ENCODE measurements at places on chromosomes 3 and 15.

DNA sequence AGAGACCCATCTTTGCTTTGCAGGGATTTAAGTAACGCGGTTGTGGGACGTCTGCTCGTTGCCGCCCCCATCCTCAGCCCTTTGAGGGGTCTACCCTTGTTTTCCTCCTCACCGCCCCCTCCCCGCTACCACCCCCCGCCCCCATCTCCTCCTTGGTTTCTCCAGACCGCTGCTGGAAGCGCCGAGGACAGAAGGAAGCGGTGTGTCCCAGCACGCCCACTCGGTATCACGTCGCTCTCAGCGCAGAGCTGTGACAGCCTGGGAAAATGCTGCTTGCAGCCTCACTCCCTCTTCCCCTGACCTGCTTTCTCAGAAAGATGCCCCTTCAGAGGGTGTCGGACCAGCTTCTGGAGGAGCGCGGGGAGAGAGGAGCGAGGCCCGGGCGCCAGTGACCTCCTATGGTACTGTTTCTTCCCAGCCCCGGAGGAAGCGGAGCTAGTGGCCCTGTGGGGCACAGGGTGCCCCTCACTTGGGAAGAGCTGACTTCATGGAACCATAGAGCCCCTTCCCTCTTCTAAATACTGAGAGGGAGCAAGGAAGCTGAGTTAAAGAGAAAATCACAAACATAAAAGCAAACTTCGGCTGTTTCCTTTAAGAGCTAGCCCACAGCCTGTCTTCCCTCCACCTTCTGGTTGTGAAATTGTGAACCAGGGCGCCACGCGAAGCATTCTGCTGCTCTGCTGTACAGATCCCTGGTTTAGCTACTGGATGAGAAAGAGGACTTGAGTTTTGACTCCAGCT lies 698 bp downstream of the IL1RAP start:
- DNase-seq: no peak

DNA sequence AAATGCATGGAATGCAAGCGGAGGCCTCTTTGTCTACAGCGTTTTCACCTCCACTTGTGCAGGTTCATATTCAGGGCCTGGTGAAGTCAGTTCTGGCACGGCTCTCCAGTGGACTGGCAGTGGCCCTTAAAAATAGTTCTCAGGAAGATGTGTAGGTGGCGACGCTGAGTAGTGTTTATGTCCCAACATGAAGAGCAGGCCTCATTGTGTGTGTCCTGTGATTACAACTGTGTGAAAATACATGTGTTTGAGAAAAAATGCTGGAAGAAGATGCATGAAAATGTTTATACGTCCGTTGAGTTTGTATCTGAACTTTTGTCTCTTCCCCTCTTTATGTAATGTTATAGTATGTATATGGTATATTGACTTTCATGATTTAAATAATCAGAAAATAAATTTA lies 7.2 kb downstream of the LIPC start:
- DNase-seq: no peak

GRCh38 chr15:98120561-98120960 lies 160.1 kb downstream of the ARRDC4 start:
- DNase-seq: peak; percentile 22

DNA sequence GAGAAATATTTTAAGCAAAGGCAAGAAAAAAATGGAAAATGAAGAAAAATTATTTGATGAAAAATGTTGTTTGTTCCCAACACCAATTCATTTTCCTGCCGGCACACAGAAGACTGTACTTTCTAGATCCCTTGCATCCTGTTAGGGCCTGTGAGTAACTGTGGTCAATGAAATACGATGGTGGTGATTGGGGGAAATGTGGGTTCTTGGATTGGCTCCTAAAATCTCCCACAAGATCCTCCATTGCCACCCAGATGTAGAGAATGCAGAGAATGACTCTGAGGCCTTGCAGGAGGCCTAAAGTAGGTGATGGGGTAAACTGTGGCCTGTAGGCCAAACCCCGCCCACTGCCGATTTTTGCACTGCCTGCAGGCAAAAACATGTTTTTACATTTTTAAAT lies 46.3 kb upstream of the C3orf70 start:
- no peak for DNase-seq

DNA sequence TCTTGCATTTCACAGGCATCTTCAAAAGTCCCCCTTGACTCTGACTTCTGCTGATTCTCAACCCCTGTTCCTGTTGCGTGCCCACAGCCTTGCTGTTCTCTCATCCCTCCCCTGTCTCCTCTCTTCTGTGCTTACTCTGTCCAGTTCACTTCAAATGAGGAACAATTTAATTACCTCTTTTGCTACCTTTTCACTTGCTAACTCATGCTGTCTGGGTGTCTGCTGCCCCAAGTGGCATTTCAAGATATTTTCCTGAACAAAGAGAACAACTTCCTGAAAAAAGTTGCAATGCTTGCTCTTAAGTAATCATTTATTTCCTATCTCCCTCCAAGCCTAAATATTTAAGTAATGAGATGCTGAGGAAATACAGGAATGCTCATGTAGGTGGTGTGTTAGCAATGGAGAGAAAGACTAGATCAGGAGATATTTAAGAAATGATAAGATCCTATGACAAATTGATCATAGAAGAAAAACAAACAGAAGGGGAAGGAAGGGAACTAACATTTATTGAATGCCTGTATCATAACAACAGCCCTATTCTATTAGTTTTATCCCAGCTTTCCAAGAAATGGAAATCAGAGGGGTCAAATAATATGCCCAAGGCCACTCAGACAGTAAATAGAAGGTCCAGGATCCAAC lies 42.2 kb downstream of the SV2B start:
- no peak for DNase-seq

GRCh38 chr3:157285966-157286365 lies 126.0 kb upstream of the CCNL1 start:
- no peak for DNase-seq

GRCh38 chr3:48962939-48963338 lies 27.1 kb upstream of the P4HTM start:
- DNase-seq: no peak

DNA sequence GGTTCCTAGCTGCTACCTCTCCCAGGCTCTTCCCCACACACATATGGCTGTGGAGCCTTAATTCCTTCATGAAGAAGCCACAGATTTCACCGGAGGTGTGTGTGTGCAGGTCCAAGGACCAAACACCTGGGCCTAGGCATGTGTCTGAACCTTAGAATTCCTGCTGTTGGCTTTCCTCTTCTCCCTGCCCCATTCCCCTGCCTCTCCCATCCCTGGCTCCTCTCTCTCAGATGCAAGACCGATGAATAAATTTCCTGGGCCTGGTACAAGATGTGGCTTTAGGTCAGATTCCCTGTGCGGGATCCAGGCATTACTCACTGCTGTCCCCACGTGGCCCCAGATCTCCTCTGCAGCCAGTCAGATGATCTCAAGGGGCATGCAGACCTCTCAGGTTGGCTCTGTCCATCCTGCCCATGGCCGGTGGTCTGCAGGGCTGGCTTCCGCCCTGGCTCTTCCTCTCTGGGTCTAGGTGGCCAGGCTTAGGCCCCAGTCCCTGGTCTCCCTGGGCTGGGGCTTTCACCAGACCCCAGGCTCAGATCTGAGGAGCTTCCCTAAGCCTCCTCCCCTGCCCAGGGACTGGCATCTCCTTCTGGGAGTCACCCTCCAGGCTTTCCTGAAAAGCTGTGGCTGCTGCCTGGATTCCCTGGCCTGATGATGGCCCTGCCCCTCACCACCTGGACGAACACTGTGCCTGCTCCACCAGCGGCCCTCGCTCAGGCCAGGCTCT lies 20.5 kb downstream of the CCR9 start:
- DNase-seq: no peak

DNA sequence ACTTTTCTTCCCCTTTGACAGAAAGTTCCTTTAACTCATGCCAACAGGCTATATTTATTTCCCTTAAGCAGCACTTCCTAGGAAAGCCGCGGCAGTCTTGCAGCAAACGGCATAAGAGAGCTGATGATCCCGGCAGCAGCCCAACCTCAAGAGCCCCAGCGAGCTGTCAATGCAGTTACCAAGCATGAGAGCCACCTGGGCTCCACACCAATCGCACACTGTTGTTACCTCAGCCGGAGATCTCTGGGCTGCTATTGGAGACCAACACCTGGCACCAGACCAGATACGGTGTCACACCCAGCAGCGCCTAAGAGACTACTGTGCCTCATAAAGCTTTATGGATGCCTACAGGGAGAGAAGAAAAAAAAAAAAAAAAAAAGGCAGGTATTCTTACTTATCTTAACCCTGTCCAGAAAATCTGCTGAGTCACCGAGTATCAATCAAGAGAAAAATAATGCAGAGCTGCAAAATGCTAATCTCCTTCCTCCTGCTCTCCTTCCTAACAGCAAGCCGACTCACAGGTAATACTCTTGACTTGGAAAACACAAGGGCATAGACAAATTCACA lies 11.7 kb downstream of the ABCC5 start:
- DNase-seq: no peak

GRCh38 chr3:126679318-126679751 lies 24.4 kb upstream of the TXNRD3 start:
- DNase-seq: peak; percentile 65

DNA sequence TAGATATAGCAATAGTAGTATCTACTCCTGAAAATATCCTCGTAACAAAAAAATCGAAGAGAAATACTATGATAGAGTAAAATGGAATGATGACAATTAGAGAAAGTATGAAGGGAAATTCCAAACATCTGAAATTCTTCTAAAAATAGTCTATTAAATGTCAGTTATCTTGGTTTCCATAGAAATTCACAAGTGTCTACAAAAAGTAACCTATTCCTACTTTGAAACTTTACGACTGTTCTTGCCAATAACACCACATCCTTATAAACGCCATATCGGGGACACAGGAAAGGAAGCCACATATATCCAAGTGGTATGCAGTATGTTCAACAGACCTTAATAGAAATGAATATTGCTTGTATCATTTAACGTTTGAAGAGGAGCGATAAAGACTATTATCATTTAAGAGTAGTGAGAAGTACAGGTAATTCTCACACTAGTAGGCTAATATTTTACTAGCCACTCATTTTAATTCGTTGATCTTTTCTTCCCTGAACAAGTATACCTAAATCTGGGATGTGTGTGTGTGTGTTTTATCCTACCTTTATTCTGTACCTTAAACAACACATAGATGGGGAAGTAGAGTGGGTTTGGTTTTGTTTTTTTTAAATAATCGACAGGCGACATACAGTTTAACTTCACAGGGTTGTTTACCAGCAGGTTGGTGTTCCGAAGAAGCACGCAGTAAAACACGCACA lies 1.2 kb downstream of the GPR176 start:
- DNase-seq: no peak

DNA sequence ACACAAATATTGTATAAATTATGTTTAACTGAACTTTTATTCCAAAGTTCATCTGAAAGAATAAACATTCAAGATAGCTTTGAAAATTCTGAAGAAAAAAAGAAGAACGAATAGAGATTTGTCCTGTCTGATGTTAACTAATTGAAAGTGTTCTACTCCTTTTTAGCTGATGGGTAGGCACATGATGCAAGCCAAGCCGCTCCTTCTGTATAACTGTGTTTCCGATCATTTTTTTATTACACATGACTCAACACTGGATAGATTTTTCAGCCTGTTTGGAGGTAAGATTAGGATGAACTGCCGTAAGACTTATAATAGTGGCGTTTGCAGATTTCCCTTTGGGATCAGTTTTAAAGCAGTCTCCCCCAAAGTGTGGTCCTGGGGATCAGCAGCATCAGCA lies 19.0 kb downstream of the NSUN3 start:
- DNase-seq: no peak

DNA sequence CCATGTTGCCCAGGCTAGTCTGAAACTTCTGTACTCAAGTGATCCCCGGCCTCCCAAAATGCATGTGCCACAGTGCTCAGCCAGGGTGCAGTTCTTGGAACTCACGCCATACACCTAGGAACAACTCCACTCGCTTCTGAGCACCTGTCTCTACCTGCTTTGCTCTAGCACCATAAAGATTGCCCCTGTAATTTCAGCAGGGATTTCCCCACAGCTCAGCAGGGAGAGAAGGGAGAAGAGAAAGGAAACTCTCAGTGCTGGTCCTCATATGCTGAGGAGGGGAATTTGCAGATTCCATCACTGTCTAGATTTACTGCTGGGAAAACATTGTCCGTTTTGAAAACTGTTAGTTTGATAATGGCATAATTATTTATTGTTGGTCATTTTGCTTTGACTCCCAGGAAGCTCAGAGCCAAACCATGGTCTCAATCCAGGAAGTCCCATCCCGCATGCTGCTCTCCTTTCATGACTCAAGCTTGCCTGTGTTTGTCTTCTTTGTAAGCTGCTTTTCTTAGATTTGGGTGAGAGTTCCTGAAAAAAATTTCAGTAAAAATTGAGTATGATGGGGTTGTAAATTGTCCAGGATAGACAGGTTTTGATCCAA lies 24.2 kb downstream of the TRIM71 start:
- no peak for DNase-seq

DNA sequence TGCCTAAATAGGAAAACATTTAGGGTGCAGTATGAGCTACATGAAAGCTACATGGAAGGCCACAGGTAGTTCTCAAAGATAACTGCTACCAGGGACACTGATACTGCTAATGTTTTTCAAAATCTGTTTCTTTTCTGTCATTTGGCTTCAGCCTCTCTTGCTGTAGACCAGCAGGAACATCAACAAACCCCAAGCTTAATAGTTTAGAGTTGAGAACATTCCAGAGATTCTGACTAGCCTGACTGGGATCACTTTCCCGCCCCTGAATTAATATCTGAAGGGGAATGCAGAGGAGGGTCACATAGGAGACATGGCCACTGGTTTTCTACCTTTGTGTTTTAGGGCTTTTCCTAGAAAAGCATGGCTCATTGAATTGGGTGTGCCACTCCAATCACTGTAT lies 16.9 kb upstream of the C3orf38 start:
- no peak for DNase-seq

DNA sequence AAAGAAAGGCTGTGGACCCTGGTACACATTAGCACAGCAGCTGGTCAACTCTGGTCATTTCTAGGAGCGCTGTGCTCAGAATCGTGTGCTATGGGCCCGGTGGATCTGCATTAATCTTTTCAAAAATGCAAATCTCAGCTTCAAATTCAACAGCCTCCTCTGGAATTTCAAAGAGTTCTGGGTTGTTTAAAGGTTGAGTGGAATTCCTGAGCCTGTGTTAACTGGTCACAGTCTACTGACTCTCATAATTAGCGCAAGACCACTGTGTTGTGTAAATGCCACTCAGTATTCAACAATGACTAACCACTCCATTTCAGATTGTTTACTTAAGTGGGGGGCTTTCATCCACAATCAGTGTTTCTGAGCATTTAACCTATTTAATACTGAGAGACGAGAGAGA lies 2.7 kb upstream of the ARNT2 start:
- no peak for DNase-seq

DNA sequence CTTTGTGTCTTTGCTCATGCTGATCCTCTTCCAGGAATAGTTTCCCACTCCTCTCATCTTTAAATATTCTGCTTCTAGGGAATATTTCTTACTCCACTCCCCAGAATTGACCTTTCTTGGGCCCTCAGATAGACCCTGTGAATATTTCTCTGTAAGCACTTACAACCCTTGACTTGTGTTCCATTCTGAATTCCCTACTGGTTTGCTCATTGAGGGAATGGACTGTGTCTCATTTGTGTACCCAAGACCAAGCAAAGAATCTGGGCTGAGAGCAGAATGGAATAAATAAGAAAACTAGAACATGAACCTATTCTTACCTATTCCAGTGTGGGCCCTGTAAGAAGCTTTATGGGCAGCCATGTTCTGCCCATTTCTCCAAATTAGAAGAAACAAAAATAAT lies 72.7 kb upstream of the TSPAN3 start:
- no peak for DNase-seq

GRCh38 chr15:75823860-75824613 lies 19.2 kb upstream of the UBE2Q2 start:
- DNase-seq: no peak

Data from T1000 (cell line).